ENCODE measurements at places on chromosomes 16 and 17. TPM values are rescaled to one million over a fixed set of nuclear protein-coding genes. Genes with fewer than 3 reads are reported as not detected.

DNA sequence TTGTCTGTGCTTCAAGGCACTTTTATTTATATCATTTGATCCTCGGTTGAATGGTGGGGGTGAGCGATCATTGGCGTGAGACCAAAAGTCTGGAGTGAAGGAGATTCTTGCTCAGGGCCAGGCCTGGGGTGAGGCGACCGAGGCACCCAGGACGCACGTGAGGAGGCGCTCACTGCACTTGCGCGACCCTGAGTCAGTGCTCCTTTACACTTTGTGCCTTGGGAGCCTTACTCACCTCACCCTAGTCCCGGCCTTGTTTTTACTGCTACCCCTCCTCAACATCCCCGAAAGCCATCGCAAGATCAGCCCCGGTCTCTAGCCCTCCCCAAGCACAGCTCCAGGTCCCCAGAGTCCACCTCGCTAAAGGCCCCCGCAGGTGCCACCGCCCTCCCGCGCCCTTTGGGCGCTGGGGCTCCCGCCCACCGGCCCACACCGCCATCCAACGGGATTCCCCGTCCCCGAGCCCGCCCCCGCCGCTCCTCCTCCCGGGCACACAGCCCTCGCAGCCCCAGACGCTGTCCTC, 496 bp downstream of the EZH1 start:
- peak; percentile 62 for DNase-seq

- DNase-seq: no peak
Observed at GRCh38 chr16:57664662-57665025, 3.5 kb upstream of the ADGRG3 start.

DNA sequence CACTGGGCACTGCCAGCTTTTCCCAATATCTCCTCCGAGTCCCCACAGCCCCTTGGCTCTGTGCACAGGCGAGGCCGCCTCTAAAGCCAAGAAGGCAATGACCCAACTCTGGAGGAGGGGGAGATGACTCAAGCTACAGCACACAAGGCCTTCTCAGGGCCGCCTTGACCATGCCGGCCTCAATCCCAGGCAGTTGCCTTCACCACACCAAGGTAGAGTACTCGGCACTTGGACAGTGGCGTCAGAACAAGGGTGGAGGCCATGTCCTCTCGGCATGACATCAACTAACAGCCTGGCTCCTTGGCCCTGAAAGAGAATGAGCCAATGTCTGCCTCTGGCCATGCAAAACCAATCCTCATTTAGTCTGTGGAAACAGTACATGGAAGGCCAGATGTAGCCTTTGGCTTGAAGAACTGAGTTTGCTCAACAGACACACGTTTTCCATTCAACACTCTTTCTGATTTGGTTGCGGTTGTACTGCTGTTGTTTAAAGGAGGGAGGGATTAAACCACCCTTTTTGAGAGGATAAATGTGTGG, 139.6 kb downstream of the XYLT1 start:
- no peak for DNase-seq

OR2C1 gene
- total RNA-seq: 0.16 TPM

DNA sequence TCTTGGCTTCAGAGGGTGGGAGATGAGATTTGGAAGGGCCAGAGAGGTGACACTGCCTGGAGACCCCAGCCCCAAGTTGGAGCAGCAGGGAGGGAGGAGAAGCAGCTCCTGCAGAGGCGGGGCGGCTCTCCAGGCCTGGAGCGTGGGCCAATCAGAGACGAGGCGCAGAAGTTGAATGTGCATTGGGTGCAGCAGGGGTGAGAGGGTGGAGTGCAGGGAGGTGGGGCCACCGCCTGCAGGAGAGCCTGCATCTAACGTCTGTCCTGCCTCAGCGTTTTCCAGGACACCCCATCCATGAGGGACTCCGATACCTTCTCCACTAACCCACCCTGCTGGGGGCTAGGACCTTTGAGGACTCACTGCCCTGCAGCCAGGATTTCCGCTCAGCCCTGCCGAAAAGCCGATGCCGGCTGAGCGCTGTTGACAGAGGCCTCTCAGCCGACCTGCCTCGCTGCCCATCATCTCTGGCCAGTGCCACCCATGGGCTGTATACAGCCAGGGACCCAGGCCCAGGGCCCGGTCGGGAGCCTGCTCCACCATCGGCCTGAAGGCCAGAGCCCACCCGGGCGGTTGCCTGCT, 146.2 kb downstream of the ENGASE start:
- no peak for DNase-seq

DNA sequence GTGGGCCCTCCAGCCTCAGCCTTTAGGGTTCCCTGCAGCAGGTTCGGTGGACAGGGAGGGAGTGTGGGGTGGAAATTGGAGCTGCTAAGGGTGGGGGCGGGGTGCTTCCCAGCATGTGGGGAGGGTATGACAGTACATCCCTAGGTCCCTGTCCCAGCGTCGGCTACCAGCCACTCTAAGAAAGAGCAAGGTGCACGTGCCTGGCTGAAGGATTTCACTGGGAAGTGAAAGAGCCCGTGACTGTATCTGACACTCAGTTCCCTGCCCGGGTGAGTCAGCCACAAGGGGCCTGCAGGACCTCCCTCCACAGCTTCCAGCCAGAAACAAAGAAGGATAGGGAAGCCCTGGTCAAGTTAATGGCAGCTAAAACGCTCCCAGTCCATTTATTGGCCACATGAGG, 4.1 kb downstream of the SNRNP25 start:
- peak; percentile 35 for DNase-seq

TPSG1 gene
- not detected for total RNA-seq

ZFPM1 gene
- total RNA-seq: 18.4 TPM

HOXB6 gene
- total RNA-seq: 0.32 TPM

- peak; percentile 76 for DNase-seq
Observed at GRCh38 chr17:81084680-81085419, 49.9 kb downstream of the BAIAP2 start.

CIBAR2 gene
- not detected for total RNA-seq

GRCh38 chr16:17252064-17252463, 218.7 kb downstream of the XYLT1 start:
- DNase-seq: no peak

- no peak for DNase-seq
Observed at GRCh38 chr16:89670496-89671431, 13.1 kb downstream of the SPATA33 start.

- DNase-seq: no peak
Observed at GRCh38 chr17:53313746-53314145, 509.0 kb upstream of the KIF2B start.

- no peak for DNase-seq
Observed at GRCh38 chr17:41160648-41161047, at the start of gene KRTAP4-4. Gene KRTAP4-4 (minus strand): TSS chr17:41160748. CDS start chr17:41160691, 57 bp downstream.

GRCh38 chr16:85207357-85207921, 95.2 kb upstream of the CIBAR2 start:
- peak; percentile 76 for DNase-seq

DNA sequence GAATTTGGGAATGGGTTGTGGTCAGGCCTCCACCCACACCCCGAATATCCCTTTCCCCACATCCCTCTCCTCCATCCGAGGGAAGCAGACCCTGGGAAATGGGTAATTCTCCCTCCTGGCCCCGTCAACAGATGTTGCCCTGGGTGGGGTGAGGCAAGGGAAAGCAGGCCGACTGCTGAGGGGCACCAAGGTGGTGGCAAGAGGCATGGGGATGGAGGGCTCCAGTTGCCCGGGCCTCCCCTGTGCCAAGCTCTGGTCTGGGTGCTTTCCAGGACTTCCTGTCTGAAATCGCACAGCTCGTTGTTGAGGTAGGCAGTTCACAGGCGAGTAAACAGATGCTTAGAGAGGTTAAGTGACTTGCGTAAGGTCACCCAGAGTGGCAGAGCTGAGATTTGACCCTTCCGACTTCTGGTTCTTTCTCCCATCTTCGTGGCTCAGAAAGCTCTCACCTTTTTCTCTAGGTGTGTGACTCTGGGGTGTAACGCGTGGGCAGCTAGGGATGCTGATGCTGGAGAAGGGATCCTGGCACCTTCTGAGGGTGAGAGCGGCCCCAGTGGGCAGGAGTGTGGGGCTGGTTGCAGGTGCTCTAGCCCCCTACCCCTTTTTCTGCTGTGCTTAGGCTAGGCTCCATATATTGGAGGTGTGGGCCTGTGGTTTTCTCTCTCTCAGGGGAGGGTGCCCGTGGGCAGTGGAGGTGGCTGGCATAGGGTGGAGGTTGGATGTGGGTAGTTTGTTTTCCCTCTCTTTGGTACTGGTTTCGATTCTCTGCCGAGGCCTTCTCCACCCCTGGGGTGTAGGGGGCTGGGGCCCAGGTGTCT, 17.2 kb downstream of the RARA start:
- DNase-seq: no peak

DNA sequence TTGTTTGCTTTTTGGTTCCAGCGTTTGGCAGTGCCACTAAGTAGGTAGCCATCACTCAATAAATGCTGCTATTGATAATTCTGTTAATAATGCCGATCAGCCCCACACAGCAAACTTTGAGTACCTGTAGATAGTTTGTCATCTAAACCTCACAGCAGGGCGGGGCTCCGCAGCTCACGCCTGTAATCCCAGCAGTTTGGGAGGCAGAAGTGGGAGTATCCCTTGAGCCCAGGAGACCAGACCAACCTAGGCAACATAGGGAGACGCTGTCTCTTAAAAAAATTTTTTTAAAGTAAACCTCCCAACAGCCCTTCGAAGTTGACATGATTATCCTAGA, 1.6 kb downstream of the BFAR start:
- DNase-seq: no peak

DNA sequence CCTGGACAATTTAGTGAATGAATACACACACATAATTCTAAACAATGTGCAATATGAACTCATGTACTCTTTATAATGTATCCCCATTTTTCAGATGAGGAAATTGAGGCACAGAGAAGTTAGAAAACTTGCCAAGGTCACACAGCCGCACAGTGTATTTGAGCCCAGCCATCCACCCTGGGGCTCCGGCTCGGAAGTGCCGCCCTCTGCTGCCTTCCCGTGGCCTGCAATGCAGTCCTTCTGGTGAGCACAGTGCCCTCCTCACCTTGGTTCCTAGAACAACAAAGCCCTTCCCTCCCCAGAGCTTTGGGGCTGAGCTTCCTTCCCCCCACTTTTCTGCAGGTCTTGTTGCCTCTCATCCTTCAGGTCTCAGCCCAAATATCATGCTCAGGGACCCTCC, 63.7 kb downstream of the C16orf78 start:
- DNase-seq: no peak

- no peak for DNase-seq
Observed at GRCh38 chr16:73166441-73166851, 118.5 kb upstream of the ZFHX3 start.

DNA sequence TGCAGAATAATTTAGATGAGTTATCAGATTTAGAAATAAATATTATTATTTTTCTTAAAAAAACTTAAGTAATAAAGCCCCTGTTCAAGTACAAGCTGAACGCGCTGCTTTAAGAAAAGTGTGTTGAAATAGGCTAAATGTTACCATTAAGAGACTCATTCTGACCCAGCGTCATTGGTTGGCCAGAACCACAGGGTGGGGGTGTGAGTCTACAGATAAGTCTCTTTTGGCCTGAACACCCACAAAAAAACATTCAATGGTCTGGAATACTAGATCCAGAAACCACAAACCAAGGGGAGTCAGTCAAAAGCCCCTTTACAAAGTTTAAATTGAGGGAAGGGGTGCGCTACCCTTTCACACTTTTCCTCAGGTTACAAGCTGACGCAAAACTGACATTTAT, 776.1 kb downstream of the KCNJ2 start:
- DNase-seq: no peak

GRCh38 chr16:85407-85782, 7.4 kb downstream of the MPG start:
- DNase-seq: peak; percentile 59

CCDC154 gene
- 0.59 TPM for total RNA-seq

ASGR2 gene
- total RNA-seq: 0.31 TPM

DNA sequence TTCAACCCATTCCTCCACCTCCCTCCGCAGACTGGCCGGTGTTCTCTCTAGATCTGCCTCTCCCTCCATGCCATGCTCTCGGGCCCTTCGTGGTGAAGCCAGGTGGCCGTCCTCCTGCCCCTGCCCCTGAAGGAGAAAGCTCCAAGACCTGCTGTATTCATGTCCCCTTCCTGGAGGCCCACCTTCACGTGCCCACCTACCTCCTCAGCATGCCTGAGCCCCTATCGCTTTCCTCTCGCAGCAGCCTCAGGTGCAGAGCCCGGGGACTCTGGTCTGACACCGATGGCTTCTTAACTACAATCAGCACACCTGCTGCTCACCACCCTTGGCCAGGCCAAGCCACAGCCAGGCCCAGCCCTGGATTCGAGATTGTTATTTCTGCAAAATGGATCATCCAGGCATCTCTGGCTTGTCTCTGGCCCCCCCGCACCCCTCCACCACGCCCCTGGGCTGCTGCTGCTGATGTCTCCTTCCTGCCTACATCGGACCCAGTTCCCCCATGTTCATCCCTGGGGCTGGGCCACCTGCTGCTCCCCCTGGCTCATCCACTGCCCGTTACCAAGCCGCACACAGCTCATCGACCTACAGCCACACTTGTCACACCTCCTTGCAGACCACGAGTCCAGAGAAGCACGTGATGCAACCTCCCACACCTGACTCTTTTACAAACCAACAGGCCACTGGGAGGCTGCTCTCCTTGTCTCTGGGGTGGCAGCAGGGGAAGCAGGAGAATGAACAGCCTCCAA, 32.5 kb upstream of the TNFRSF13B start:
- DNase-seq: no peak

C17orf78 gene
- not detected for total RNA-seq

GRCh38 chr17:12390631-12391030, 275.1 kb upstream of the MYOCD start:
- no peak for DNase-seq

DNA sequence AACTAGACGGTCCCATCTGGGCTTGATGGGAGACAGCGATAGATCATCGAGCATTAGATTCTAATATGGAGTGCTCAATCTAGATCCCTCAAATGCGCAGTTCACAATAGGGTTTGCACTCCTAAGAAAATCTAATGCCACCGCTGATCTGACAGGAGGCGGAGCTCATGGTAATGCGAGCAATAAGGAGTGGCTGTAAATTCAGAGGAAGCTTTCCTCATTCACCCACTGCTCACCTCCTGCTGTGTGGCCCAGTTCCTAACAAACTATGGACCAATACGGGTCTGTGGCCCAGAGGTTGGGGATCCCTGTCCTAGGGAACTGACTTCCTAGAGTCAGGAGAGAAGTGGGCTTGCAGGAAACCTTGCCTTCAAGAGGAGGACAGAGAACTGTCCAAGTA, 25.2 kb upstream of the AMZ2 start:
- DNase-seq: no peak

SMIM5 gene
- 0.88 TPM for total RNA-seq

GP2 gene
- 30,014 TPM for total RNA-seq

GRCh38 chr17:45410144-45411091, 22.3 kb downstream of the ARHGAP27 start:
- no peak for DNase-seq

RAC3 gene
- 1.1 TPM for total RNA-seq

GRCh38 chr16:3640632-3641501, 13.6 kb upstream of the DNASE1 start:
- no peak for DNase-seq

DNA sequence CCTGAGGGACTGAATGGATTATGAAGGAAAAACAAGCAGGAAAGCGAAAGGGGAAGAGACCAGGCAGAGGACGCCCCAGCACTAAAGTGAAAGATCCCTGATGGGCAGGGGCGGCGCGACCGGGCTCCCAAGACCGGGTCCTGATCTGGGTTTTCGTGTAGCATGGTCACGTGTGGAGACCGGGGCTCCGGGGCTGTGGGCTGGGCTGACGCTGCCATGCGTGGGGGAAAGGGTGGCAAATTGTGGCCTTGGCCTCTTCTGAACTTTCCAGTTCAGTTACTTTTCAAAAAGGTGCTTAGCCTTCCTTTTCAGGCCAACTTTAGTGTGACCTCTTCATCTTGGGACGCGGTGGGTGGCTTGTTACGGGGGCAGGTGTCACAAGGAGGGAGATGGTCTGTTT, 57.5 kb downstream of the METRNL start:
- no peak for DNase-seq

- no peak for DNase-seq
Observed at GRCh38 chr17:29038085-29038795, 4.7 kb upstream of the PIPOX start.

GABARAPL2 gene
- total RNA-seq: 36.4 TPM
